ENCODE measurements at places on chromosomes 11 and 22.

DNA sequence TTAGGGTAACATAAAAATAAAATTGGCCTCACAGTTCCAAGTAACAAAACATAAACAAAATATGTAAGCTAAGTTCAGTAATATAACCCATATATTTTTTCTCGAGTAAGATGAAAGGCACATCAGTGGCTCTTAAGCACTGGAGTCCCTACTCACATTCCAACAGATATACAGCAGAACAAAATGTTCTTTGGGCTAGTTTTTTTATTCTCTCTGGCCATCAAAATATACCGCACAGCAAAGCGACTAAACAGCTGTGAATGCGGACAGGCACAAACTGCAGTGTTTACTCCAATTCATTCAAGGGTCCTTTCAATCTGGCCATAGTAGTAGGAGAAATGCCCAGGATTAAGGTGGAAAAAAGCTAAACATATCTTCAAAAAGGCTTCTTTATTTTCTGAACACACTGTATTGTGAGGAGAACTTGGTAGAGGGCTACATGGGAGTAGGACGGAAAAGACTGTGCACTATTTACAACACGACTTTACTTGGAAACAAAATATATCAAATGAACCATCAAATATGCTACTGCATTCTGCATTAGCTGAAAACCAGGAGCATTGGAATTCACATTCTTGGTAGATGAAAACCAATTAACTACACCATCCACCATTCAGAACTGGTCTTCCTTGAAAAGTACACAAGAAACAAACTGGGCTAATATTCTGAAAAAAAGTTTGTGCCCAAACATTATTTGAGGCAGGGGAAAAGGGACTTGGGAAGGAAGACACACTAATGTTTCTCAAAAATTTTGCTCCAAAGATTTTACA is 4.4 kb downstream of the CDON start:
- DNase-seq = no peak

DNA sequence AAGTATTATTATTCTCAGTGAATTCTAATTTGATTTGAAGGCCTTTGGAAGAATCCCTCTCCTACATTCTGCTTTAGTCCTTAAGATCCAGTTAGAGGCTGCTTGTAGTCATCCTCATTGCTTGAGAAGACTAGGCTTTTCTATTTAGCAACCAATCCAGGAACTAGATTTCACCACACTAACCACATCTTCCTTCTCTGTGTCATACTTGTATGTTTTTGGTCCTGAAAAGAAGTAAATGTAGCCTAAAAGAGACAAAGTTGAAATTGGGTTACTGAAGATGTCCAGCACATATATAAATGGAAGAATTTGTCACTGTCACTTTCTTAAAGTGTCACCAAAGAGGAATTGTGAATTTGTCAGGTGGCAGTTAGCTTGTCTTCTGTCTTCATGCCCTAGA is 46.6 kb upstream of the MMP7 start:
- DNase-seq = no peak

GRCh38 chr11:76685237-76685636 is 14.7 kb upstream of the LRRC32 start:
- DNase-seq = no peak

DNA sequence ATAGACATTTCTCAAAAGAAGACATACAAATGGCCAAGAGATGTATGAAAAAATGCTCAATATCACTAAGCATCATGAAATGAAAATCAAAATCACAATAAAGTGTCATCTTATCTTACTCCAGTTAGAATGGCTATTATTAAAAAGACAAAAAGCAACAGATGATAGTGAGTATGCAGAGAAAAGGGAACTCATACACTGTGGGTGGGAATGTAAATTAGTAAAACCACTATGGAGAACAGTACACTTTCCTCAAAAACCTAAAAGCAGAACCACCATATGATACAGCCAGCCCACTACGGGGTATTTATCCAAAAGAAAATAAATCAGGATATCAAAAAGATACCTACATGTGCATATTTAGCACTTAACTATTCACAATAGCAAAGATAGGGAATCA is 700.0 kb upstream of the ANO5 start:
- DNase-seq = no peak

DNA sequence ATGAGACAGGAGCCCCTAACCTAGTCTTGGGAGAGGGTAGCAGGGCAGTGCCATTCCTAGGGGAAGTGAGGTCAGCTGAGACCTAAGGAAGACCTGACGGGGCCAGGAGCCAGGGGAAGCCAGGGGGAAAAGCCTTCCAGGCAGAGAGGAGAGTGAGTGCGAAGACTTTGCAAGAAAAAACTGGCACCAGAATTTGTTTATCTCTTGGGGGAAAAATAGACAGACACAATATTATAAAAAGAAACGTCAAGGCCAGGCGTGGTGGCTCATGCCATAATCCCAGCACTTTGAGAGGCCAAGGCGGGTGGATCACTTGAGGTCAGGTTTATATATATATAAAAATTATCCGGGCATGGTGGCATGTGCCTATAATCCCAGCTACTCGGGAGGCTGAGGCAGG is 26.9 kb upstream of the TESMIN start:
- DNase-seq = no peak
